Stimulated activated memory B cell treated with anti-CD40 and anti-IgM and Interleukin-4, amounts not matched to agents 10 μg/mL and 1 μg/mL and 100 μg/mL, for 72 hours (primary cell): ENCODE measurements at places on chromosomes 16 and 17.

DNA sequence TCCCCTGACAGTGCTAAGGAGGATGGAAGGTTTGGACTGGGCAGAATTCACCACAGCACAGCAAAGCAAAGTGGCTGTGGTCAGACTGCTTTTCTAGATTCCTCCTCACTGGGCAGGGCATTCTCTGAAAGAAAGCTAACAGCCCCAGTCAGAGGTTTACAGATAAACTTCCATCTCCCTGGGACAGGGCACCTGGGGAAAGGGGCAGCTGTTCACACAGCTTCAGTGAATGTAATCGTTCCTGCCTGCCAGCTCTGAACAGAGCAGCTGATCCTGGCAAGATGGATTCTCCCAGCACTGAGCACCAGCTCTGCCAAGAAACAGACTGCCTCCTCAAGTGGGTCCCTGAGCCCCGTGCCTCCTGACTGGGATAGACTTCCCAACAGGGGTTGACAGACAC is 42.4 kb upstream of the KIF2B start:
- H3K27ac ChIP-seq, result no peak overlapping the region
- H3K36me3 ChIP-seq, result no peaks in the 10 kb centered on the region
- H3K27me3 ChIP-seq, result no peaks in the 10 kb centered on the region
- no peak overlapping the region for H3K4me3 ChIP-seq
- no peak for ATAC-seq

- H3K4me1 ChIP-seq, result no peaks in the 10 kb centered on the region
- H3K36me3 ChIP-seq, result peaks cover 55% of the 10 kb centered on the region
- no peak overlapping the region for H3K27ac ChIP-seq
- no peak for ATAC-seq
- no peaks in the 10 kb centered on the region for H3K27me3 ChIP-seq
These were observed 19.4 kb downstream of the RHOT1 start for GRCh38 chr17:32161506-32162365.

- peaks cover 7% of the 10 kb centered on the region for H3K4me1 ChIP-seq
- no peak overlapping the region for H3K4me3 ChIP-seq
- H3K36me3 ChIP-seq, result no peaks in the 10 kb centered on the region
- ATAC-seq, result no peak
- H3K27me3 ChIP-seq, result no peaks in the 10 kb centered on the region
- no peak overlapping the region for H3K27ac ChIP-seq
These were observed 2.5 kb upstream of the HEATR9 start for GRCh38 chr17:35870906-35871819.

DNA sequence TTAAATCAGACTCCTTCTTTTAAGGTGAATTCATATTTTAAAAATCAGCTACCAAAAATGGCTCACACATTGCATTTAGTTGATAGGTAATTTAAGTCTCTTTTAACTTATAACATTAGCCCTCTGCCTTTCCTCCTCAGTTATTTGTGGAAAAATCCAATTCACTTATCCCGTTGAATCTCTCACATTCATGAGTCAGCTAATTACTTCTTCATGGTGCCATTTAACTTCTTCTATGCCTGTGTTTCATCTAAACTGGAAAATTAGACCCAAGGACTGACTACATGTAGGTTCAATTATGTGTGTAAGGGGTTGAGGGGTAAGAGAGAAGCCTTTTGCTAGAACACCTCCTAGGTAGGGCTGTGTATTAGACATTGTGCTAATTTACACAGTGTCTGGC is 18.4 kb upstream of the SLFN5 start:
- no peak overlapping the region for H3K4me3 ChIP-seq
- peaks cover 5% of the 10 kb centered on the region for H3K36me3 ChIP-seq
- no peak for ATAC-seq
- no peak overlapping the region for H3K27ac ChIP-seq

DNA sequence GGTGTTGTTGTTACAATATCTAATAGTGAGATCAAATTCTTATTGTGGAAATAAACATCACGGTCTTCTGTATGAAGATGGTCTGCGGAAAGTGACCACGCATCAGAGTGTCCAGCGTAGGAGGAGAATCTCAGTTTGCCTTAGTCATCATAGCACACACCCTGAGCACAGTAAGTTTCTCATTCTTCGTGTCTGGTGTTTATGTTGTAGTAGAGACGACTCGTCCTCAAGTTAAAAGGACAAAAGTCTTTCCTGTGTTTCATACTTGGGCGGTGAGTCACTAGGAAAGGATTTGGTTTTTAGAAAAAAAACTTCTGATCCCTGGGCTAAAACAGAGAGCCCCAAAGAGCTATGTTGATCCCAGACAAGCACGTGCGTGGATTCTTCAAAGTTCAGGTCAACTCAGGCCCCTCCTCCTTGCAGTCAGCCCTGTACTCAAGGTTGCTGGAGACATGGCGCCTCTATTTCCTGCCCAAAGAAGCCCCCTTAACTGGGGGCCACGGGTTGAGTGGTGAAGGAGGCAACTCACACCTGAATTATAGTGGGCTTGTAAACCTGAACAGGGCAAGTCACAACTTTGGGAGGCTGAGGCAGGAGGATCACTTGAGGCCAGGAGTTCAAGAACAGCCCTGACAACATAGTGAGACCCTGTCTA is 170.4 kb downstream of the ZFHX3 start:
- H3K27me3 ChIP-seq, result no peaks in the 10 kb centered on the region
- peaks cover 23% of the 10 kb centered on the region for H3K36me3 ChIP-seq
- ATAC-seq, result no peak
